Activated CD4-positive, alpha-beta T cell treated with anti-CD3 and anti-CD28 coated beads, Interleukin-2, amount 50 U/mL, for 1 hour (primary cell): ENCODE measurements at places on chromosomes 11 and 22.

DNA sequence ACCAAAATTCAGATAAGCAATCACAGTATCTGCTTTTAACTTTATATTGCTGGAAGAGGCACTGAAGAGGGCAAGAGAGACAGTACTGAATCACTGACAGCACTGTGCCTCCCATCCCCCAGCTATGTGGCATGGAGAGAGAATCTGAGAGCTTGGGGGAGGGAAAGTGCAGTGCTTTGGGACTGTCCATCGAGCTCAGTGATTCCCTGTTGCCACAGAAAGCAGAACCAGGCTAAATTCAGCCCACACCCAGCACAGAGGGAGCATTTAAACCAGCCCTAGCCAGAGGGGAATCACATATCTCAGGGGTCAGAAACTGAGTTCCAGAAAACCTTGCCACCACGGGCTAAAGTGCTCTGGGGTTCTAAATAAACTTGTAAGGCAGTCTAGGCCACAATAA is 44.3 kb downstream of the KCNQ1 start:
- no peak for DNase-seq

- no peak for DNase-seq
Observed at GRCh38 chr11:10640308-10640707, 53.2 kb downstream of the IRAG1 start.

GRCh38 chr11:83613767-83614121 is 327.6 kb upstream of the CCDC90B start:
- DNase-seq = no peak

- no peak for DNase-seq
Observed at GRCh38 chr11:117970400-117971024, 15.7 kb upstream of the IL10RA start.

GRCh38 chr22:21970037-21970799 is 12.4 kb downstream of the TOP3B start:
- no peak for DNase-seq

GRCh38 chr11:56782167-56782847 is 33.8 kb upstream of the OR9G4 start:
- no peak for DNase-seq

- DNase-seq = no peak
Observed at GRCh38 chr11:1912289-1912878, 7.1 kb upstream of the TNNT3 start.

GRCh38 chr11:68048681-68049508 is 10.1 kb downstream of the TCIRG1 start:
- DNase-seq = no peak

DNA sequence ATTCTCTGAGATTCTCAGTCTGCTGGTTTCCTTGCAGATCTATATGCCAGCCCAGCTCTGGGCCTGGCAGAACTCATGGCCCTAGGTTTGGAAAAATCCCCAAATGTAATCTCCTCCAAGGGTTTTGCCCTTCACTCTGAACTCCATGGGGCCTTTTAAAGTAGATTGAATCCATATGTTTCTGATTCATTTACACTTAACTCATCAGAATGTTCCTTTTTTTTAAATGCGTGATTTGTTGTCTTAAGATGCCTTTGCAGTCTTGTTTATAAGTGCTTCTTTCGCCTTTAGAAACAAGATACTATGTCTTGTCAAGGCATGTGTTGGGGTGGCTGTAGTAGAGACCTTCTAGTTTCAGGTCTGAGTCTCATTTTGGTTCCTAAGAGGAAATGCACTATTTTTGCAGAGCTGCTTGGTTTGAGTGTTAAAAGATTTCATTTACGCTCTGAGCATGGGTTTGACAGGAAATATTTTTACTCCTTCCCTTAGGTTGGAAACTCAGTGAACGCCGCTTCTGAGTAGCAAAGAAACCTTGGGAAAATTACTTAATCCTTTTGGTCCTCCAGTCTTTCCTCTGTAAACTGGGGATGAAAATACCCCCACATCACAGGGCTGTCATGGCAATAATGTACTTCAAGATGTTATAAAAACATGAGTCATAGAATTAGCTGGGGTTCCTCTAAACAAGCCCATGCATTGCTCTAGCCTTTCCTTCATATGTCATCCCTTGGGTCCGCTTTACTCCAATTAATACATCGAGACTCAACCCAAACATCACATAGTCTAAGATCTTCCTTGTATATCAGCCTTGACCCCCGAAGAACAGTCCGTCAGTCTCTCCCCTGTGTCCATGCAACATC is 83.5 kb downstream of the SNX19 start:
- no peak for DNase-seq

GRCh38 chr11:102974552-102975280 is 19.2 kb upstream of the MMP13 start:
- DNase-seq = no peak

- DNase-seq = no peak
Observed at GRCh38 chr22:16831257-16831656, 6.0 kb upstream of the XKR3 start.

GRCh38 chr22:33018232-33018864 is 39.8 kb downstream of the SYN3 start:
- DNase-seq = peak; percentile 20

DNA sequence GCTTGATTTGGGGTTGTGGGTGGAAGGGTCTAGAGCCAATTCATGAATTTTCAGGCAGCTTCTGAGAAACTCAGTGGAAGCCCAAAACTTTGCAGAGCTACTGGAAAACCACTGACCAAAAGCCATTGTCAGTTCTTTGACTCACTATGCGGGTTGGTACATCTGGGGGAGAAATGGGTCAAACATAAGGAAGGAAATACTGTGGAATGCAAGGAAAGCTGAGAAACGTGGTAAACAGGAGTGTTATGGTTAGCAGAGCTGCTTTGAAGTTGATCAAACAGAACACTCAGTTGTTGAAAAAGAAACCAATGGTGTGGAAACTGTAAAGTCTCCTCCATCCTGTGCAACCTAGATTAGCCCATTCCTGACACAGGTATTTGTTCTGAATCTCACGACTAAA is 6.3 kb upstream of the ABTB2 start:
- no peak for DNase-seq

GRCh38 chr11:21137803-21138202 is 468.4 kb downstream of the NELL1 start:
- no peak for DNase-seq

DNA sequence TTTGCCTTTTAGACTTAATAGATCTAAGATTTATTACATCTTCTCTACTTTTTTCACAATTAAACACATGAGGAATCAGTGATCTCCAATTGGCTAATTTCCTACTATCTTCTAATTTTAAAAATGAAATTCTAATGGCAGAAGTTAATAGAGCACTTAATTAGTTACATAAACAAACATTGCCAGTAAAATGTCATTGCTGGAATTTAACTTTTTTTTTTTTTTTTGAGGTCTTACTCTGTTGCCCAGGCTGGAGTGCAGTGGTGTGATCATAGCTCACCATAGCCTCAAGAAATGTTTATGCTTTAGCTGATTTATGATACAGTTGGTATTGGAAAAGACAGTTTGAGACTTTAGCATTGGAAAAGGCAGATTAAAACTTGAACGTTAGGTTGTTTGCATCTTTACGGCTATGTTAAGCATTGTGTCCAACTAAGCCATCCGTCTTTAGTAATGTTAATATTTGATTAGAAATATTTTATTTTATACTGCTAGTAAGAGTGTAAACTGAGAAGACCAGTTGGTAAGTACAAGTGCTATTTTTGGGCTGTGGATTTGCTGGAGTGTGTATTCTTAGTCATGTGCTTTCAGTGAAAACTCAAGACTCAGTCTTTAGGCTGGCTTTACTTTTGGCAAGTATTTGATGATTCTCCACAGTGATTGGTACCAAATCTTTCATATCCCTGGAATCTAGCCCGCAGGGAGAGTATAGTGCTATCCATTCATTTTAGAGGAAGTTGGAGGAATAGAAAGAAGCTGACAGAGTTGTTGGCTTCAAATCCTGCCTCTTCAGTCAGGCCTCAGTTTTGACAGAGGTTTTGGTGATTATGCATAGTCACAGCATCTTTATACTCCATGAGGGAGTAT is 4.5 kb downstream of the ANO5 start:
- no peak for DNase-seq

DNA sequence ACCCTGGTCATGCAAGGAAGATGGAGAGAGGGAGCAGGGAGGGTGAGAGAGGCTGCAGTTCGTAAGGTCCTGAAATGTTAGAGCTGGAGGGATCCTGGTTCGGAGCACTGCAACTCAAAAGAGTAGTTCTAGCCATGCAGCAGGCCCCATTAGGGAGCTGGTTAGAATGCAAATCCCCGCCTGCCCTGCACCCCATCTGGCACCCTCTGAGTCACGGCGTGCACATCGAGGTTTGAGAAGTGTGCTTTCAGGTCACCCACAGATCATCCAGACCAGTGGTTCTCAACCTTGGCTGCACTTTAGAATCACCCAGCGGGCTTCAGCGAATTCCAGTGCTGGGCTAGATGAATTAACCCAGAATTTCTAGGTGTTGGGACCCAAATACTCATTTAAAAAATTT is 48.2 kb downstream of the ST3GAL4 start:
- no peak for DNase-seq

DNA sequence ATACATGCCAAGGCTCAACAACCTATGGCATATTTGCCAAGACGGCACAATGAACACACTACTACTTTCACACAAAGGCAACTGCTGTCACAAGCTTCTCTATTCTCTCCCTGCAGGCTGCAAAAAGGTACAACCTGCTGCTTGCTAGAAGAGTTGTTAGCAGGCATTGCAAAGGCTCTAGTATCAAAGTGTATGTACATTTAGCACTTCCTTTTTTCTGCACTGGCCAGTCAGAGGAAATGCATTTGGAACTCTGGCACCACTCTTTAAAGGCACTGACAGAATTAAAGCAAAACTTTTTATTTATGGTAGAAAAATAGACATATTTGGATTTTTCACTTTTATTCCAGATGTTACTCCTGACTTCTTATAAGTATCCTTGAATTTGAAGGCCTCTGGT is 125.9 kb downstream of the CWF19L2 start:
- no peak for DNase-seq

GRCh38 chr11:124776865-124777645 is 15.0 kb upstream of the ESAM start:
- no peak for DNase-seq

- no peak for DNase-seq
Observed at GRCh38 chr11:122207921-122208764, 92.1 kb upstream of the BLID start.

DNA sequence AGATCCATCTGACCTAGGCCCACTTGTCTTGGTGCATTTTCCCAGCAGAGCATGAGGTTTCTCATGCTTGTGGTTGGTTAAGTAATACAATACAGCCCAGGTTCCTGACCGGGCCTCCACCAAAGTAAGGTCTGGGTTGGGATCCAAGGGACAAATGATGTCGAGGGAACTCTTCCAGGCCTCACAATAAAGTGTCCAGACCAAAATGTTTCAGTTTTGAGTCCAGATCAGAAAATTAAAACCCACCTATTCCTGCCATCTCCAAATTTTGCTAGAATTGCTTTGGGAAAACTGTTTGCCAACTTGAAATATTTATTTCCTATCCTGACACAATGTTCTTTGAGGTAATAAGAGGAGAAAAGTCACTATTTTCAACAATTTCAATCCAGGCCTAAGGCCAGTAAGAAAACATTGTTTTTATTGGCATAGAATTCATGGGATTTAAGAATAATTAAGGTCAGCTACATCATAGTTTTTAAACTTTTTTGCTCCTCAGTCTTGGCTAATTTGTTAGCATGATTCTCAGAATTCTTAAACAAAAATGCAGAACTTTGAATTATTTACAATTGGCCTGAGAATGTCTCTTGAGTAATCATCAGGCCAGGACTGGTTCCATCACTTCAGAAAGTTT is 51.4 kb downstream of the ME3 start:
- DNase-seq = no peak

DNA sequence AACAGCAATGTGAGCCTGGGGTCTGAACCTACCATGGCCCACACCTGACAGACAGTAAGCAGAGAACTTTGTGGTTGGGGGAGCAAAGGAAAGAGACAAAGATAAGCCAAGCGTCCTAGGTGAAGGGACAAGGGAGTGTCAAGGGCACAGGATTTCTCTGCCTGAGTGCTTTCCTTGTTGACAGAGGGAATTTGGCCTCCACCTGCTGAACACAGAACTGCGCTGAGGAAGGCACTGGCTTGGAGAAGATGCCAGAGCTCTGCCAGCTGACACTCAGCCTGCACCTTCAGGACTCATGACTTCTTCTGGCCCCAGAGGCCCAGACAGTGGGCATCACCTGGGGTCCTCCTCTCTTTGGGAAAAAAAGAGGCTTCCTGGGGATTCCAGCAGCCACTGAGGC is 789 bp upstream of the LRRC55 start:
- DNase-seq = no peak

DNA sequence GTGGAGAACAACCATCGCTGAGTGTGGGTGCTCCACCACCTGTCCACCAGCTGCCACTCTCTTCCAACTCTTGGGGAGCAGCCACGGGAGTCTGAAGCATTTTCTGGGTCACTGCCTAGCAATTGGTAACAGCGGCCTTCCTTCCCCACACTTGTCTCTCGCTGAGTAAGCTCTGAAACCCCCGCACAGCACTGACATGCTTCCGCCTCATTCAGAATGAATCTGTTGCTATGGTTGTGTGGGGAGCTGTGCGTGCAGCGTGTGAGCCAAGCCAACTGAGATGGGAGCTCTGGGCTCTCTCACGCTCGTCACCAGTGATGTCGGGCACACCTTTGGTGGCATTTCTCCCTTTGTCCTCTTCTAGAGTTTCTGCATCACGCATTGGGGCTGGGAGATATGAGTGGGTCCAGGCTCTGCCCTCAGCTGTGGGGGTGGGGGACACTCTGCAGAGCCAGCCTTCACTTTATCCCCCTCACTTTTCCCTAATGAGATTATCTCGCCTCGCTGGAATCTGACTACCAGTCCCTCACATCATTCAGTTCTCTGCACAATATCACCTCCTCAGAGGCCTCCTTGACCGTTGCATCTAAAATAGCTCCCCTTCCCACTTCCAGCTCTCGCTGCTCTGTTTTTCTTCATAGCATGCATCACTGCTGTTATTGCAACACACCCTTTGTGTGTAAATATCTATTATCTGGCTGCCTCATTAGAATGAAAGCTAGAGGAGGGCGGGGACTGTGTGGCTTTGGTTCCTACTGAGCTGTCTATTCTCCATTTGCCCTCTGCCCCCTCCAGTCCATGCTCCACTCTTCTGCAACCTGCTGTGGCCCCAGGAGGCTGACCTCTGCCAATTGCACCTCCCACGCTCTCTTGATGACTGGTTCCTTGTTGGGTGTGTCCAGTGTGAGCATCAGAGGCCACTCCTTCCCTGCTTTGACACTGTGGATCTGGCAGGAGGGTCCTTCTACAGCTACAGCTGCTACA is 569.9 kb upstream of the CADM1 start:
- no peak for DNase-seq

- no peak for DNase-seq
Observed at GRCh38 chr11:110979696-110980095, 265.8 kb upstream of the POU2AF2 start.

DNA sequence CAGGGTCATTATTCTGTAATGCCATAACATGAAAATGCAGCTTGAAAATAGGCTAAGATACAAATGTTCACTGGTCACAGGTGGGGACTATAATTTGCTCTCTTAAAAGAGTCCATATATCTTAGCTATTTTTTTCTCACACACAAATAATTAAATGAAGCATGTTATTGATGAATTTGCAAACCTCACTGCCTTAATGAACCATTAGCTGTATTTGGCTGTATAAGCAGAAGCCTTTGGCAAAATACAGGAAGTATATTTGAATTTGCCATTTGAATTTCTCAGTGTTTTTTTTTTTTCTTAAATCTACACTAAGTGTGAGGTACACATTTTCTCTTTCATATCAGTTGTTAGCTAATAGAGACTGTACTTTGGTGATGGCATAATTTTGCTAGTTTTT is 38.7 kb downstream of the DDI1 start:
- no peak for DNase-seq
